ENCODE measurements at places on chromosomes 3 and 15. TPM values are rescaled to one million over a fixed set of nuclear protein-coding genes. Genes with fewer than 3 reads are reported as not detected.

Gene H1-8
- not detected for total RNA-seq

Gene MYH15
- total RNA-seq: 0.16 TPM

Gene AMT
- total RNA-seq: 0.26 TPM

Gene ATP13A5
- total RNA-seq: not detected

Gene WDR6
- total RNA-seq: 84.0 TPM

Gene NSMCE3
- 16.3 TPM for total RNA-seq

Gene ZDHHC19
- total RNA-seq: not detected

Gene PRTG
- total RNA-seq: 9.9 TPM

Gene BOC
- 6.4 TPM for total RNA-seq

Gene PTPRG
- total RNA-seq: 3.2 TPM

Gene SLC9C1
- not detected for total RNA-seq

Gene MRPS25
- 56.2 TPM for total RNA-seq

Gene HCLS1
- not detected for total RNA-seq

Gene SLC7A14
- not detected for total RNA-seq

Gene RPN1
- total RNA-seq: 159 TPM

Gene MCF2L2
- total RNA-seq: 0.75 TPM

Gene ACOX2
- total RNA-seq: 8.8 TPM

Gene CPB1
- not detected for total RNA-seq

Gene ZPLD1
- total RNA-seq: 0.05 TPM

Gene SLC28A2
- not detected for total RNA-seq

Gene OR5H1
- total RNA-seq: not detected

Gene C3orf80
- 1.8 TPM for total RNA-seq

Gene CCDC33
- total RNA-seq: 7.0 TPM

Gene CLDN1
- 28.6 TPM for total RNA-seq

Gene ACTRT3
- total RNA-seq: 2.9 TPM

Gene FAM174B
- 8.2 TPM for total RNA-seq

Gene PLA2G4B
- total RNA-seq: 2.2 TPM

Gene FAM98B
- 9.7 TPM for total RNA-seq

Gene KAT2B
- total RNA-seq: 7.0 TPM

Gene SEMA5B
- total RNA-seq: 0.13 TPM

Gene BNC1
- 0.48 TPM for total RNA-seq

Gene KBTBD13
- total RNA-seq: not detected

Measured in A549 treated with ZK216348 at 1 μM for 4 hours (cell line).